ENCODE measurements at places on chromosomes 7 and 10.

- no peak for DNase-seq
Measured at GRCh38 chr7:129824291-129825208, 128.2 kb downstream of the UBE2H start.

GRCh38 chr10:78389419-78389818 is 355.8 kb downstream of the RPS24 start:
- no peak for DNase-seq

GRCh38 chr7:156475179-156475578 is 165.4 kb upstream of the RNF32 start:
- DNase-seq, result no peak

- no peak for DNase-seq
Measured at GRCh38 chr7:16801579-16801978, 3.2 kb downstream of the AGR2 start.

- DNase-seq, result no peak
Measured at GRCh38 chr7:146172112-146172511, 55.5 kb downstream of the CNTNAP2 start.

- no peak for DNase-seq
Measured at GRCh38 chr7:84364708-84365107, 170.1 kb upstream of the SEMA3A start.

DNA sequence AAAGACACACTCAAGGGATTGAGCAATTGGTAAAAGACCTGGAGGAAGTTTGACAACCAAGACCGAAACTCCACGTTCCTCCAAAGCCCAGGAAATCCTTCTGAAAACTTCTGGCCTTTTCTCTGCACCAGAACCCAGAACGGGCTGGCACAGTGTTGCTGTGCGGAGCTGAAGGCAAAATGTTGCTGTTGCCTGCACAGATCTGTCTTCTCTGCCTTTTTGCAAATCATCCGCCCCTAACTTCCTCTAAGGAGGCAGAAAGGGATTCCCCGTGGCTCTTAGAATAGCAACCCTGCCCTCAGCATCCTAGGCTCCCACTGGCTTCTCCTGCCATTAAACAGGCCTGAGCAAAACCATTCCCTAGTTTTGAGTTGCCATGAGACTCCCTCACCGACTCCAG is 44.9 kb downstream of the FIGNL1 start:
- no peak for DNase-seq

GRCh38 chr10:84352251-84352842 is 24.0 kb downstream of the CCSER2 start:
- DNase-seq, result peak; percentile 58

DNA sequence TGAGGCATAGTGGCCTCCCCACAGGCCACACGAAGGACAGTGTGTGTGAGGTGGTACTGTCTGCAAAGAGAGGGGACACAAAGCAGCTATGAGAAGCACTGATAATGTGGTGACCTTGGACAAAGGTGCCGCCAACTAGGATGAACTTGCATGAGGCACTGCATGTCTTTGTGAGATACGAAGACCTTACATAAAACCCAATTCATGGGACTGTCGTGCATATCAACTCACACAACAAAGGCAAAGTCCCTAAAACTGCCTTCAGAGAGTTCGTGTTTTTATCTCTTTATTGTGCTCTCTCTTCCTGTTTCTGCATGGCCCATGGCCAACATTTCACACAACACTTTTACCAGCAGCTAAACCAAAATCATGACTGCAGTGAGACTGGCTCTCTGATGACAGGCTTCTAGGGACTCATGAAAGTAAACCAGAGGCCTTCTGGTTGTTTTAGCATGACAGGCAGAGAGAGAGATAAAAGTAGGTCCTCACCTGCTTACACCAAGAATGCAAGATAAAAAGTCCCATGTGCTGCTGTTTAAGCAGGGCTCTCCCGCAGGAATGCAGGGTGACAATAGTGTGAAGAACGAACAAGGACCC is 347.8 kb downstream of the ELMO1 start:
- no peak for DNase-seq

GRCh38 chr10:81108516-81109199 is 571.0 kb downstream of the SH2D4B start:
- no peak for DNase-seq

- no peak for DNase-seq
Measured at GRCh38 chr7:67422601-67423000, 426.0 kb downstream of the TYW1 start.

DNA sequence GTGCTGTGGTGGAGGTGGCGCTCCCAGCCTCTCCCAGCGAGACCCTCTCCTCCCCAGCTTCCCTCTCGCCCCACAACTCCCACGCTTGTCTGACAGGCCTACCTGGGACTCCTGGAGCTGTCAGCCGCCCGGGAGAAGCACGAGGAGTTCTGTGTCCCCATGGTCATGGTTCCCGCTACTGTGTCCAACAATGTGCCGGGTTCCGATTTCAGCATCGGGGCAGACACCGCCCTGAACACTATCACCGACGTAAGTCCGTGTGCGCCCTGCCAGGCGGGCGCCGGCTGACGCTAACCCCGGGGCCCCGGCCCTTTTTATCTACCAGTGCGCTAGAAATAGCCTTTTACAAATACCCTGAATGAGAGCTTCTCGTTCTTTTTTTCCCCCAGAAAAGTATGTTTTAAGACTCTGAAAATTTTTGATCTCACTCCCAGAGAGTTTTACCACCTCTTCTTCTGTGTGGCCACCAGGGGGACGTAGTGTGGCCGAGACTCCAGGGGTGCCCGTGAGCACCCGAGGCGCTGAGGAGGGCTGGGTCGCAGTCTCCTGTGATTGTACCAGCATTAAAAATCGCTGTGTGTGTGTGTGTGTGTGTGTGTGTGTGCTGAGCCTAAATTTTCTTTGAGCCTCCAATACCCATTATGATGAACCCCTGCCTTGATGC is 52.6 kb downstream of the PFKP start:
- DNase-seq, result peak; percentile 41

DNA sequence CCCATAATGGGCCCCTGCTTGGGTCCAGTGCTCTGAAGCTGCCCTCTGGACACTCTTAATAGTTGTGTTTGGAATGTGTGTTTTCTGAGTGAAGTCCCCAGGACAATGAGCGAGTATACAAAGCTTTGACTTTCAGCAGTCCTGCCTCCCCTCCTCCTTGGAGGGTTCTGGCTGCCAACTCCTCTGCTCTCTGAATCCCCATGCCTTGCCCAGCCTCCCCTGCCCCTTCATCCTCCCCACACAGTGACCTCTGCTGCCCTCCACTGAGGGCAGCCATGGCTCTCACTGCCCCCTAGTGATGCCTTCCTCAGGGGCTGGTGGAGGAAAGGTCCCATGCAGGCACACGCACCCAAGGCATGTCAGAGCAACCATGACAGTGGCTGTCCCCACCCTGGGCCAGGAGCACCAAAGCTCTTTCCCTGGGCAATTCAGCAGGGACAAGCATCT is 40.9 kb downstream of the FRMPD2 start:
- DNase-seq, result no peak

- DNase-seq, result no peak
Measured at GRCh38 chr10:95459446-95460045, 101.6 kb downstream of the SORBS1 start.

- DNase-seq, result no peak
Measured at GRCh38 chr7:46847126-46847525, 734.8 kb downstream of the TNS3 start.

- DNase-seq, result no peak
Measured at GRCh38 chr7:118300177-118300576, 75.7 kb downstream of the ANKRD7 start.

DNA sequence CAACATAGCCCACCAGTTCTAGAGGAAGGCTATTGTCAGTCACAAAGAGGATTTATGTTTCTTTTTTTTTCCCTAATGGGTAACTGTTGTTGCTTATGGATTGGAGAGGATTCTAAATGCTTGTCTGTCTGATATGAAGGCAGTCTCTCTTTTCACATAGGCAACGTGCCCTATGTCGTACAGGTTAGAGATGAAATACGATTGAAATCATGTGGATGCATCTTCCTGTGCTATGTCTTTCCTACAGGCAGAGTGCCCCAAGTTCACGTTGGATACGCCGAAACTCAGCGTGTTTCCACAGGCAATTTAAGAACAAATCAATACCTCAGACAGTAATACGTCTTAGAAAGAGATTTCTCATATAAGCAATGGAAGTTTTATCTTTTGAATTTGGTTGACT is 93.8 kb downstream of the CELF2 start:
- no peak for DNase-seq

DNA sequence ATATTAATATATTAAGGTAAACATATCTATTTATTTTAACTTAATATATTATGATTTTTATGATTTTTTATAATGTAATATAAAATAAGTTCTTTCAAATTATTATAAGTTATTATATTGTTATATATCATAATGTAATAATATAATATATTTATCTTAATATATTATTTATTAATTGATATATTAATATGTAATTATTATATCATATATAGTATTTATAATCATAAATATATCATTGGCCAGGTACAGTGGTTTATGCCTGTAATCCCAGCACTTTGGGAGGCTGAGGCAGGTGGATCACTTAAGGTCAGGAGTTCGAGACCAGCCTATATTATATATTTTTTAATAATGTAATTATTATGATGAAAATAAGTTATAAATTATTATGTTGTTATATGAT is 118.1 kb downstream of the MPP7 start:
- no peak for DNase-seq

- DNase-seq, result no peak
Measured at GRCh38 chr10:102291221-102291905, 46.0 kb downstream of the GBF1 start.

DNA sequence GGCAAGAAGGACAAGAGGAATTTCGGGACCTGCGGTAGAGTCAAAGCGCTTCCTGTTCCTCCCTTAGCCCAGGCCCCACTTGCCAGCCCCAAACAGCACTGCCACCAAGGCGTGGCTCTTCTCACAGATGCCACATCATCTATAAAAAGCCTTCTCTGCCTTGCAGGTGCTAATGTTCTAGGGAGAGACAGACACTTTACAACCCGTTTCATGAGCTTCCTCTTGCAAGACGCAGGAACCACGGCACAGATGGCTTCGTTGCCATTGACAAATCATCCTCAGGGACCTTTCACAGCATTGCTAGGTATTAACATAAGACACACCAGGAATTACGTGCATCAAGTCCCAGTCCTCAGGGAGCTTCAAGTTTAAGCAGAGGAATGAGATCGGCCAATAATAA is 180.9 kb downstream of the JCAD start:
- DNase-seq, result no peak

DNA sequence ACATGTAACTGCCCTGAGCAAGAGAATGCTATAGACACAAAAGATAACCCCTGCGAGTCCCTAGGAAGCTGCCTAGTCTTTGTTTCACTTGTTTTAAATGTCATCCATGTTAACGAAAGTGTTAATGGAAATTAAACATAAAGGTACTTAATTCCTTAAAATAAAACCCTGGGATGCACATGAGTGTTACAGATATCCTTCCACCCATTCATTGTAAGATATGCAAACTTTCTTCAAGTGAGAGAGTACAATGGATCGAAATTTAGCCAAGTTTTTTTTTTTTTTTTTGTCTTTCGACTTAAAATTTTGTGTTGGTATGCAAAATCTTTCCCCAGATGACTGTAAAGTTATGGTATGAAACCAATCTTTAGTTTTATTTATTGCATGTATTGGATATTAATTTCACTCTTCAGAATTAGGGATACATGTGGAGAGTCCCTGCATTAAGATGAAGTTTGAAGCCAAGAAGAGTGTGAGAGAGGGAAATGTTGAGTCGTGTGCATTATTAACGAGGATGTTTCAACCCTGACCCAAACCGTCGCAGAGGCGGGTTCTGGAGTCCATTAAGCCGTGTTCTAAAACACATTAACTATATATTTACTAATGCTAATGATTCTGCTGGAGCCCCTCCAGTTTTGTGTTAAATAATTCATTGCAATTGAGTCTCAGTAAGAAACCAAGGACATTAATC is 1.6 kb downstream of the CDK14 start:
- no peak for DNase-seq

GRCh38 chr7:77426052-77426404 is 9.9 kb upstream of the GSAP start:
- DNase-seq, result no peak

- no peak for DNase-seq
Measured at GRCh38 chr7:55484241-55484640, 88.1 kb downstream of the VOPP1 start.

DNA sequence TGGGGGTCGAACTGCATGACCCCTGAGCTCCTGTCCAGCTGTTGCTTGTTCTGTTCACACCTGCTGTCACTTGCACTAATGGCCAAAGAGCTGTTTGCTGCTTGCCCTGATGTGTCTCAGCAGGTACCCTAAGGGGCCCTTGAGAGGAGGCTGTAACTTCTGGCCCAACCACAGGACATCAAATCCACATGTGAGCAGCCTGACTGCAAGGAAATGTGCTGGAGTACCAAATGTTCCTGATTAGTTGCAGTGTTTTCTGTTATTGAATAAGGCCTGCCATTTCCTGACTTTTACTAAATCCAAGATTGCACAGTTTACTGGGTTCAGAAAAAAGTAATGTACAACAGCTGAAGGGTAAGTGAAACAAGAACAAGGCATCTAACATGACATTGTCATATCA is 91.7 kb upstream of the IL6 start:
- no peak for DNase-seq

DNA sequence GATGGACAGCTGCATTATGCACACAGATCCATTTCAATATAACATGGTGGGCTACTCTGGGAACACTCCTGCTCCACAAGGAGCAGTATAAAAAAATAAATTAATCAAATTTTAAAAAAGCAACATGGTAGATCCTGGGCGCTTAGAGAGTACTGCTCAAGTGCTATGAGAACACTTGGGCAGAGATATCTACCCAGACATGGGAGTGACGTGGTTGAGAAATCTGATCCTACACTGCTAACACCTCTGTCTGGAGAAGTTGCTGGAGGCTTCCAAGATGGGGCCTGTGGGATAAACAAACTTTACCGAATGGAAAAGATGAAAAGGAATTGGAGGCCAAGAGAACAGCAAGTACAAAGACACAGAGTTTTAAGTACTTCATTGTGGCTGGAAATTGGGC is 9.0 kb downstream of the NSMCE4A start:
- no peak for DNase-seq

GRCh38 chr10:106836933-106837663 is 327.4 kb downstream of the SORCS1 start:
- DNase-seq, result no peak

DNA sequence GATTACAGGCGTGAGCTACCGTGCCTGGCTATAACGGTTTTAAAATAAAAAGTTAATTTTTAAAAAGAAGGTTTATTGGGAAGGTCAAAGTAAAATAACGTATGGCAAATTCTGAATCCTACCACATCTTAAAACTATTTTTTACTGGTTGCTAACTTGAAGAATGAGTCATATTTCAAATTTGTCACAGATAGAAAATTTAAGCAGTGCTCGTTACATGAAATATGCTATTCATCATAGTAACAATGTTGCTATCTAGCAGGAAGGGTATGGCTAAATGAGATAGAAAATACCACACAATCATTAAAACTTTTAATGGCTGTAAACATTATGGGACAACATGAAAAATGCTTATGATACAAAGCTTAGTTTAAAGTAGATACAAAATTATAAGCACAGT is 500.5 kb downstream of the PHTF2 start:
- no peak for DNase-seq

DNA sequence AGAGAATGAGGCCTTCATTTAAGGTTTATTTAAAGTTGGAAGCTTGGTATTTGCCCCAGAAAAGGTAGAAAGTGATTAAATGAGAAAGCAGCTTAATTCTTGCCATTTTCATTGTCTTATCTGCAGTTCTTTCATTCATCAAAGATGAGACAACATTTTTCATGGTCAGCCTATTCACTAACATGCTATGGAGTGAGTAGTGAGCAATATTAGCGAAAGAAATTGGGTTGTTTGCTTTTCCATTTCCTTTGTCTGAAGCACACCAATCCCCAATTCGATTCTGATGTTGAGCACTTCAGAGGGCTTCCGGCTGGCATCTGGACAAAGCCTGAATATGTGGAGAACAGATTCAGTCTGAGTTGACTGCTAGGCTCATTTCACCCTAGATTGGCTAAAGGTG is 317.2 kb downstream of the BBS9 start:
- DNase-seq, result no peak

Measured in hematopoietic multipotent progenitor cell treated with erythropoietin and hydrocortisone succinate and interleukin-3 and kit ligand, for 15 days (in vitro differentiated cells).